ENCODE measurements at places on chromosomes 3 and 15.

GRCh38 chr3:55165704-55166405, 238.0 kb upstream of the LRTM1 start:
- DNase-seq = no peak

- no peak for DNase-seq
These were observed 238.7 kb upstream of the P2RY1 start for GRCh38 chr3:152595975-152596821.

DNA sequence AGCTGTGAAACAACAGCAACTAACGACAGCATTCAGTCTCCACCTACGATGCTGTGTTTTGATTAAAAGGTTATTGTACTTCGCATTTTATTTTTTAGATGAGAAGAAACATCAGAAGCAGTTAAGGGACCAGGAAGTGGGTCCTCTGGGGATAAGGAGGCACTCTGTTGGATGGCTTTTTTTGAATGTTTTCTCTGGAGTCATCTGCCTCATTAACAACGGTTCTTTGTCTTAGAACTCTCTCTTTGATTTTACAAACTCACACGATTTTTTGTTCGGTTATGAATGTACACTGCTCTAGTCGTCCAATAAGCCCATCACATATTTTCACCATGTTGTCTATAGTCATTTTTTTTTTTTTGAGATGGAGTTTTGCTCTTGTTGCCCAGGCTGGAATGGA, 36.0 kb upstream of the ARPIN start:
- no peak for DNase-seq

GRCh38 chr3:48187301-48187578, 977 bp downstream of the CDC25A start:
- DNase-seq = no peak

Measured in activated T-helper 9 cell treated with anti-CD3 and anti-CD28 coated beads, Interleukin-2, amount 50 U/mL, for 16 hours (primary cell).